ENCODE measurements at places on chromosomes 16 and 17. TPM values are rescaled to one million over a fixed set of nuclear protein-coding genes. Genes with fewer than 3 reads are reported as not detected.

DNA sequence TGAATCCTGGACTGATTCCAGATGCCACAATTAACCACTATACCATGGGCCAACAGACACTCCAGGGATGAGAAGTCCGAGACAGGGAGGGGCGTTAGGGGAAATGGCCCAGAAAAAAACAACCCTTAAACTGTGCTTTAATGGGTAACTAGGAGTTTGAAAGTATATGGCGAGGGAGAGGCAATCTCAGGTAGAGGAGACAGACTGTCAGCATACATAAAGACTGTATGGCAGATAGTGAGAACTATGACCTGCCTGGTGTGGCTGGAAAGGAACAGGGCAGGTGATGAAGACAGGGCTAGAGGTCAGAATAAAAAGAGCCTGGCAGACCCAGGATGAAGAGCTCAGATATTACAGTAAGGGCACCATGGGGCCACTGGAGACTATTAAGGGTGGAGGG lies 8.1 kb downstream of the ZZEF1 start:
- no peak overlapping the region for H3K4me3 ChIP-seq
- peaks cover 38% of the 10 kb centered on the region for H3K4me1 ChIP-seq
- H3K27me3 ChIP-seq: no peaks in the 10 kb centered on the region
- peaks cover 6% of the 10 kb centered on the region for H3K36me3 ChIP-seq
- H3K27ac ChIP-seq: no peak overlapping the region
- no peak for DNase-seq

DNA sequence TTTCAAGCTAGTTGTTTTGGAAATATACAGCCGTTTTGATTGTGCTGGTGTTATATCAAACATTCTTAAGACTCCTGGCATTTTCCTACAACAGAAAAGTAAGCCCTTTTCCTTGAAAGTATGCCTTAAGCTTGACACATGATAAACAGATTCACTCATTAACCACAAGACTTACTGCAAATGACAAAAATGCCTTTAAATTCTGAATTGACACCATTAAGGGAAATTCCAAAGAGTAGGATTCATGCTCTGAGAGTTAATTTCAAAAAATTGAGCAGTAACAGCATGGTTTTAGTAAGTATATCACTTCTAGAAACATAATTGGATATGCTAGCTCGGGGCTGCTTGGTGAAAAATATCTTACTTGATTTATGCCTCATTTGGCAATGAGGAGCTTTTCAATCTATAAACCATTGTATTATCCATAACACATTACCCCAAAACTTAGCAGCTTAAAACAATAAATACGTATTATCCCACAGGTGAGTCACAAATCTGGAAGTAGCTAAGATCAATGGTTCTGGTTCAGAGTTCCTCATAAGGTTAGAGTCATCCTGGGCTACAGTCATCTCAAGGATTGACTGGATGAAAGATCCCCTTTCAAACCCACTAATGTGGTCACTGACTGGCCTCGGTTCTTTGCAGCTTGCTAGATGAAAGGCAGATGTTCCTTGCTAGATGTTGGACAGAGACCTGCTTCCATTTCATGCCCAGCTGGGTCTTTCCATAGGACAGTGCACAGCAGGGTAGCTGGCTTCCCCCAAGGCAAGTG lies 8.2 kb upstream of the PHAF1 start:
- DNase-seq: no peak
- no peaks in the 10 kb centered on the region for H3K27me3 ChIP-seq
- H3K4me3 ChIP-seq: no peak overlapping the region
- peaks cover 4% of the 10 kb centered on the region for H3K36me3 ChIP-seq
- H3K4me1 ChIP-seq: no peaks in the 10 kb centered on the region

DNA sequence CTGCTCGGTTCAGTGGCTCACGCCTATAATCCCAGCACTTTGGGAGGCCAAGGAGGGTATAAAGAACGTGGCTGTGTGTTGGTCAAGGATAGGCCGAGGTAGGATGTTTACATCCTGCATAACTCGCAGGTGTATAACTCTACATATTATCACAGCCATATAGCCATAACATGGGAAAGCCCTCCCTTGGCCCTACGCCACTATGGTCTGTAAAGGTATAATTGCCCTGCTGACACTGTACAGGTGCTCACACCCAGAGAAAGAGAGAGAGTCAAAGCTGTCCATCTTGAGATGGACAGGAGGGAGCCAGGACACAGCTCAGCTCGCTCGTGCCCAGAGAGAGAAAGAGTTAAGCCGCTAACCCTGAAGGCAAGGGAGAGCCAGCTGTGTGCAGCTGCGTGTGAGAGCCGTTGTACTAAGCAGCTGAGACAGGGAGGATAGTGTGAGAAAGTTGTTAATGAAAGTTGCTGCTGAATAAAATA lies 30.4 kb upstream of the DHX8 start:
- H3K27me3 ChIP-seq: peaks cover 8% of the 10 kb centered on the region
- no peak overlapping the region for H3K4me3 ChIP-seq
- H3K27ac ChIP-seq: no peak overlapping the region
- peaks cover 11% of the 10 kb centered on the region for H3K4me1 ChIP-seq

DNA sequence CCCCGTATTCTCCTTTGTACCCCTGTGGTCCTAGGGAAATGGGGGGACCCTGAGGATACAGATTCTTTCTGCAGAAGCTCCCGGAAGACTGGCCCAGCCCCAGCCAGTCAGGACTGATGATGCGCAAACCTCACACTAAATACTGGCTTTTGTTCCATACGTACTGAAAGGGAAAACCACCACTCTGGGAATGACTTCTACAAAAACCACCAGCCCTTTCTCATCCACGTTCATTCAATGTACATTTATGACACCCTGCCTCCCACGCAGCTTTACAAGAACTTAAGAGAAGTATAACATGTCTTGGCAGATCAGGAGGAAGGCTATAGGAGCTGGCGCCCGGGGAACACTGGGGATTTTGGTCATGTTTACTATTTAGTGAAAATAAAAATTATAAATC lies 70.6 kb downstream of the MARCHF10 start:
- no peak overlapping the region for H3K27ac ChIP-seq
- DNase-seq: no peak
- no peaks in the 10 kb centered on the region for H3K36me3 ChIP-seq
- H3K27me3 ChIP-seq: peaks cover 6% of the 10 kb centered on the region

DNA sequence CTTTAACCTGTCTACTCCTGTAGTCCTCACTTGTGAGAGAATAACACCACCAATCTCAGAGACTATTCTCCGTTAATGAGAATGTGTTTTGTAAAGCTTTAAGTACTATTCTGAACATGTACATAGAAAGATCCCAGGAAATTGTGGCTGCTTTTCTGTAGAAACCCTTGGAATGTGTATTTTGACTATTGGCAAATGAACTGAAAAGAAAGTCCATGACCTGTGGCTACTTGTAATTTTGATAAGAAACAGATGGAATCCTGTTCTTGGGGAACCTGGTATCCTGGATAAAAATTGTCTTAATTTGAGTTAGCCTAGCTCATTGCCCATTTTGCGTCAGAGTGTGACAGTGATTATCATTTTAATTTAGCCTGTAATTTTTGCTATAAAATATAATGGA lies 9.1 kb downstream of the CTCF start:
- H3K27me3 ChIP-seq: no peaks in the 10 kb centered on the region
- no peak for DNase-seq
- H3K4me1 ChIP-seq: peaks cover 10% of the 10 kb centered on the region
- no peak overlapping the region for H3K4me3 ChIP-seq
- no peak overlapping the region for H3K27ac ChIP-seq

DNA sequence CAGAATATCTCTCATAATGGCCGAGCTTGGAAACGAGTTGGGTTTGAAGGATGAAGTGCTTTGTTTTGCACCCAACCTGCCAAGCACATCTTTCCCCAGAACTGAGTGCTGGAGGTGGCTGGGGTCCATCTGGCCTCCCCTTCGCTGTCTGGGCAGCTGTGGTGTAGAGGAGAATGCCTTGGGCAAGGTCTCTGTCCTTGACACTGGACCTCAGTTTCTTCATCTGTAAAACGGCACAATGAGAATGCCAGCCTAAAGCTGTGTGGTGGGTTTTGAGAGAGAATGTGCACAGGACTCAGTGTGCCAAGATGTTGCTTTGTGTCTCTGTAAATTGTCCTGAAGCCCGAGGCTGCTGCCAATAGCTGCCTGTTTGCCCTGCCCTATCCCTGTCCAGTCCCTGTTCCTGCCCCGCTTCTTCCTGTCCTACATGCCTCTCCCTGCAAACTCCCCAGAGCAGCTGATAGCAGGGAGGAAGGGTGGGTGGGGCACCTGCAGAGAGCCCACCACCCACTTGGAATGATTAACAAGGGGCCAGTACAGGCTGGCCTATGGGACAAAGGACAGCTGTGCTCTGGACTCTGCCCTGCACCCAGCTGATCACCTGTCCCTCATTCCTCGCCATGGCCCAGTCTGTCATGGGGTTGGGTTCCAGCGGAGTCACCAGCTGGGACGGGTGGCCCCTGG lies 15.3 kb downstream of the LASP1 start:
- peaks cover 90% of the 10 kb centered on the region for H3K4me1 ChIP-seq
- peaks cover 58% of the 10 kb centered on the region for H3K36me3 ChIP-seq
- no peaks in the 10 kb centered on the region for H3K27me3 ChIP-seq
- peak overlapping the region; percentile 15 for H3K27ac ChIP-seq
- no peak for DNase-seq

DNA sequence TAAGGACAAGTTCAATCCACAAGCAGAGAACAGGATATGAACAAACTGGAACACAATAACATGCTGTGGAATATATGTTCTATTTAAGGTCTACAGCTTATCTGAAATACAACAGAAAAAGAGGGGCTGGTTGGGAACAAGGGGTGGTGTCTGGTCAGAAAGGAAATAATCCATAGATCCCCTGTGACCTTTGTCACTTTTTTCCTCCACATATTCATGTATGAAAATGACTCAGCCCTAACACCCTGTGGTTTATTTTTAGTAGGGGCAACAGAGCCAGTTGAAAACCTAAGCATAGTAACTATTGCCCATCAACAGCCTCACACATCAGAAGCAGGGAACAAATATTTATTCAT lies 12.3 kb upstream of the SPAG9 start:
- no peak for DNase-seq
- H3K36me3 ChIP-seq: no peaks in the 10 kb centered on the region
- H3K4me1 ChIP-seq: peaks cover 10% of the 10 kb centered on the region

GRCh38 chr16:229731-230281 lies 557 bp upstream of the LUC7L start:
- DNase-seq: no peak
- no peaks in the 10 kb centered on the region for H3K27me3 ChIP-seq
- H3K27ac ChIP-seq: no peak overlapping the region
- H3K36me3 ChIP-seq: peaks cover 25% of the 10 kb centered on the region
- peaks cover 32% of the 10 kb centered on the region for H3K4me1 ChIP-seq

The CFAP97D1 gene
- total RNA-seq: not detected

The NPIPB8 gene
- 0.39 TPM for total RNA-seq

The CREBBP gene
- 32.7 TPM for total RNA-seq

The CCL4L2 gene
- total RNA-seq: 5.5 TPM

The NLRC3 gene
- total RNA-seq: 12.5 TPM

The SEPTIN12 gene
- not detected for total RNA-seq

The B4GALNT2 gene
- not detected for total RNA-seq

Data from activated naive CD8-positive, alpha-beta T cell treated with anti-CD3 and anti-CD28 coated beads for 36 hours (primary cell).